Left lobe of liver (tissue), 2 donors: ENCODE measurements at places on chromosomes 5 and 9. TPM values are rescaled to one million over a fixed set of nuclear protein-coding genes. Genes with fewer than 3 reads are reported as not detected.

NR2F1 gene
- 10.2 TPM for total RNA-seq

IL3 gene
- total RNA-seq, result not detected

SMIM32 gene
- not detected for total RNA-seq

NUTM2F gene
- total RNA-seq, result 0.08 TPM
